Muscle of back (tissue), 13 donors: ENCODE measurements at places on chromosomes 4 and X.

- DNase-seq: no peak
Measured at GRCh38 chr4:121789455-121789854, 11.7 kb upstream of the EXOSC9 start.

DNA sequence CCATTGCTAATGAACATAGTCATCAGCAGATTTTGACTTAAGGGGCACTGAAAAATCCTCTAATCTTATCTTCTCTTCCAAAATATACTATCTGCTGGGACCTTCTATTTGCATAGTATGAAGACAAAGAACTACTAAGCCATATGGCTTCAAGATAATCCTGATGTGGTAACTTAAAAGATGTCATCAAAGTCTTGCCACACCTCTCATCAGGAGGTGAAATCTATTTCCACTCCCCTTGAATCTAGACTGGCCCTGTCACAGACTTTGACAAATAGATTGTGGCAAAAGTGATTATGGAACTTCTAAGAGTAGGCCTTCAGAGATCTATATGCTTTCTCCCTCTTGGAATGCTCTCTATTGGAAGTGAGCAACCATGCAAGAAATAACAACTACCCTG lies 27.3 kb upstream of the TET2 start:
- DNase-seq: no peak

DNA sequence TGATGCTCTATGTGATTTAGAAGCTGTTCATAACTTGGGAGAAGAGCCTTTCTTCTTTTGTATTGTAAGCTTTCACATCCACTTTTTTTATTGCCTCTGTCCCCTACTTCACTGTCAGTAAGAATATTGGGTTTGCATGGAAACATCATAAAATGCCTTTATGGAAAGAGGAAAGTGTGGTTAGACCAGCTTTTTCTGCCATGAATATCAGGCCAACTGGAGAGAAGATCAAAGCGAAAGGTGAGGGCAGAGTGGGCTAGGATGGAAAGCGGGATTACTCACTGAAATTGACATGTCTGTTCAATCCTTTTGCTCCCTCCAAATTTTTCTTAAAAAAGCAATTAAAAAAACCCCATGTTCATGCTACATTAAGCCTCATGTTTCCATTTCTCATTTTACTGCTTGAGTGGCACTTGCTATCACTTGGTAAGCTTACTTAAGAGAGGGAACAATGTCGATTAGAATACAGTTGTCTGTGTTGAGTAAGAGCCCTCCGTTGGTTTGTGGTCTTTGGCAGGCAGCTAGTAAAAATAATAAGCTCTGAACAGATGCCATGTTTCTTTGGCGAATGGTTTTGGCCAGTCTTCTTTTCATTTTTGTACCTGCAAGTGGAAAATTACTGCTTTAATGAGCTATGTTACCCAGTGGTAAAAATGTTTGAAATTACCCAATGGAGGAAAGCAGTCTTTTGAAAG lies 35.9 kb downstream of the SUPT20HL1 start:
- DNase-seq: peak; percentile 27

DNA sequence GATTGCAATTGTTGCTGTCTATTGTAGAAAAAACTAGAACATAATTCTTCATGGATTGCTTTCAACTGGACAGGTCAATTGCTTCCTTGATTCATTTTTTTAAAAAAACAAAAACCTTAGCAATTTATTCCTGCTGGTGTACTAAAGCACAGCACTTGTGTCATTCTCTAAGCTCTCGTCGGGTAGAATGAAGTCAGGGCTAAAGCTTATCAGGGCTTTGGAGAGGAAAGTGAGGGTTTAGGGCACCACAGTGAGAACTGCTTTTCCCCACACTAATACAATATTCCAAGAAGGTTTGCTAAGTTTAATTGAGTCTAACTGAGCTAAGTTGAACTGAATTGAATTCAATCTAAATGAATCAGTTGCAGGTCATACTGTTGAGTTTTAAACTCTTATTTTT lies 76.4 kb upstream of the TLR3 start:
- no peak for DNase-seq

DNA sequence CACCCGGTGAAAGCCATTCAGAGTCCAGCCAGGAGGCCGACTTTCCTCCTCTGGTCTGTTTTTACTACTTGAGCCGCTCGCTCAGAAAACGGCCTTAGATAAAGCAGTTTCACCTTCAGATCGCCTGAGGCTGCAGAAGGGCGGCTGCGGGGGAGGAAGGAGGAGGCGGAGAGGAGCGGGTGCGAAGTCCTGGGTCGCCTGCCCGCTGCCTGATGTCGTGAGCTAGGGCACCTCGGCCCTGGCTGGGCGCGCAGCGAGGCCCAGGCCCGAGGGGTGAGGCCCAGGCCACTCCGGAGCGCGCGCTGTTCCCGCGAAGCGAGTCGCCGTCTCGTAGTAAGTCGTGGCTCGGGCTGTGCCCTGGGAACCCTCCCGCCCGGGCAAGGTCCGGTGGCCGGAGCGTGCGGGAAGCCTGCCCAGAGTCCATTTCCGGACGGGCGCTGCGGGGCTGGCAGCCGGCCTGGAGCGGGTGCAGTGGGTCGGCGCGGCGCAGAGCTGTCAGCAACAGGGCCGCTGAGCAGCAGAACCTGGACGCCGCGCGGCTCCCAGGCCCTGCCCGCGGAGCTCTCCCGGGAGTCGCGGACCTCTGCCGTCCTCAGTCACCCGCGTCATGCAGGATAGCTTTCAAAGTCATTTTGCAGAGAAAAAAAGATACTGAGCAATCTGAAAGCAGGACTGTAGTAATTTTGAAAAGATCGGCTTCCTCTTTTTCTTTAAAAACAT lies 18.6 kb downstream of the TRIM2 start:
- peak; percentile 65 for DNase-seq

DNA sequence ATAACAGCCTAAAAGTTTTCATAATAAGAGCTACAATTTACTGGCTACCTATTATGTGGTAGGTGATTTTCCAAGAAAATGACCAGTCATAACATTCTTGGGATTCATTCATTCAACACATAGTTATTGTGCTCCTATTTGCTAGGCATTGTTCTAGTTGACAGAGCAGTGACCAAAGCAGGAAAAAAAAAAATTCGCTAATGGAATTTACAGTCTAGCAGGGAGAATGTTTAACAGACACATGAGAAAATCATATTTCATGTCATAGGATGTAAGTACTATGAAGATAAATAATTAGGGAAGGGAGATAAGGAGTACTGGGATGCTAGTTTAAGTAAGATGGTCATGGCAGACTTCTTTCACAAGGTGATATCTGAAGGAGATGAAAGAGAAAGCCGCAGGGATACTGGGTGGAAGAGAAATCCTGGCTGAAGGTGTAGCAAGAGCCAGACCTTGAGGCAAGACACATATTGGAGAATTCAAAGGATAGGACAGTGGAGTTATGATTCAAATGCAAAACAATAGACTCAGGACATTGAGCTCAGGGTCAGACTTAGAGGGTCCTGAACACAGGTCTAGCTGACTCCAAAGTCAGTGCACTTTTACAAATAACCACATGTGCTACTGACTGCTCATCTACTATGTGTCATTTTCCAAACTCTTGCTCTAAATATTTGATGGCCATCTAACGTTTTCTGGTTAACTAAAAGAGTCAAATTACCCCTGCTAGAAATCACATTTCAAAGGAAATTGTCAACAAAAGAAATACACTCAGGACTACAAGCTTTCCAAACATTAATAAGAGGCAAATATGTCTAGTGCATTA lies 20.4 kb downstream of the SPCS3 start:
- DNase-seq: peak; percentile 7

GRCh38 chr4:117549524-117549923 lies 464.1 kb upstream of the TRAM1L1 start:
- peak; percentile 12 for DNase-seq

DNA sequence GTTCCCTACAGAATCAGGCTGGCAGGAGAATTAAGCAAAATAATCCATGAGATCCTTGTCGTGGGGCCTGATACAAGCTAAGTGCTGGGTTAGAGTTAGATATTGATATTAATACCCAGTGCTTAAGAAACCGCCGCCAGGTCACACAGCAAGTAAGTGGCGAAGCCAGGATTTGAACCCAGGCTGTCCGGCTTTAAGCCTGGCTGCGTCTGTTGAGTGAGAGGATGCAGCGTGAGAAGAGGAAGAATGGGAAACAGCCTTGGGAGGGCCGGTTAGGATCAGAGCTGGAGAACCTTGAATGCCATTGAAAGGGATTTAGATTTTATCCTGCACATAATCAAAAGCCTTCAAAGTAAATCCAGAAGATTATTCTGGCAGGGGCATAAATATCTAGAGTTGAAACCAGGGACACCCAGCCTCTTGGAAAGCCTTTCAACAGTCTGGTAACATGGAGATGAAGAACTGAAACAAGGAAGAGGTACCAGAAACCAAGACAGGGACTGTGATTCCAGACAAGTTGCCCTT lies 64.8 kb upstream of the HELT start:
- DNase-seq: no peak

GRCh38 chr4:81198609-81199008 lies 16.4 kb downstream of the PRKG2 start:
- DNase-seq: no peak

- DNase-seq: no peak
Measured at GRCh38 chr4:909821-910220, 22.3 kb downstream of the GAK start.

DNA sequence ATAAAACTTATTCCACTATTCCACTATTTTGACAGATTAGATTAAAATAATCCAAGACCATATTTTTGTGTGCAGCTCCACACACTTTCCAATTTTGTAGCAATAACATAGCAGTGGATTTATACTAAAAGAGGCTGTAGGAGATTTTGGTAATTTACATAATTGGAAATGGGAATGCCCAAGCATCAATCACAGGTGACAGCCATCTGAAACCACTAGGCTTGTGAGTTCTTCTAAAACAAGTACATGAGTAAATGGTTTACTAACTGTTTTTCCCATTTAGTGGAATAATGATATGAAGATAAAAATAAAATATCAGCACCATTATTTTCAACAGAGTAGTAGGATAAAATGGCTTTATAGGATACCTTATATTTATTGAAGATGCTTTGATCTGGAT lies 4.4 kb downstream of the ANK2 start:
- no peak for DNase-seq

GRCh38 chrX:103393487-103393886 lies 17.1 kb downstream of the BEX3 start:
- DNase-seq: no peak

GRCh38 chr4:11860996-11861395 lies 432.3 kb upstream of the HS3ST1 start:
- DNase-seq: no peak

DNA sequence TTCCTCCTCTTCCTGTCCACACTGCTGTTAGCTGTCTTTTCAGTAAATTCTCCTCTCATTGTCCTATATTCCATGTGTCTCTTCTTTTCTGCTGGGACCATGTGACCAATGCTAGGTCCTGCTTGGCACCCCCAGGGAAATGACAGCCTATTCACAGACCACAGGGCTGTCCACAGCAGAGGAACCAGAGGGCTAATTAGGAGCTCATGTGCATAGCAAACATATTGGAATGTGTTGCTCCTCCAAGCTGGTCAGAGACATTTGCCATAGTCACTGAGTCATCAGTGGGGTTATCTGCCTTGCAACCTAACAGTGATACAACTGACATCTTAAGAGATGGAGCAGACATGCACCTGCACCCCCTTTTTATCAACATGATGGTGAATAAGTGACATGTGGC lies 67.9 kb upstream of the PUDP start:
- DNase-seq: no peak

DNA sequence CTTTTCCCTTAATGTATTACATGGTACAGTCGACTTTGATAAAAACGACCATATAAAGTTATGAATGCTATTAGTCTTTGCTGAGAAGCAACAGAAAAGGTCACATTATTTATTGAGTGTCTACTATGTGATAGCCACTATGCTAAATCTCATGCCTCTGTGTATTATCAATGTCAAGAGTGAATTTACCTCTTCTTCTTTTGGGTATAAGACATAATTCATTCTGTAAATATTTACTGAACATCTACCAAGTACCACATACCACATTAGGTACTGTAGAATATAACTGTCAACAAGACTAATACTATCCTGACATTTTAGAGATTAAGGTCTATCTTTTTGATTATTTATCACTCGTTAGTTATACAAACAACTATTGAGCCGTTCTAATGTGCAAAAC lies 268.7 kb upstream of the FTHL17 start:
- no peak for DNase-seq

GRCh38 chrX:40170830-40171512 lies 73.2 kb upstream of the BCOR start:
- no peak for DNase-seq

DNA sequence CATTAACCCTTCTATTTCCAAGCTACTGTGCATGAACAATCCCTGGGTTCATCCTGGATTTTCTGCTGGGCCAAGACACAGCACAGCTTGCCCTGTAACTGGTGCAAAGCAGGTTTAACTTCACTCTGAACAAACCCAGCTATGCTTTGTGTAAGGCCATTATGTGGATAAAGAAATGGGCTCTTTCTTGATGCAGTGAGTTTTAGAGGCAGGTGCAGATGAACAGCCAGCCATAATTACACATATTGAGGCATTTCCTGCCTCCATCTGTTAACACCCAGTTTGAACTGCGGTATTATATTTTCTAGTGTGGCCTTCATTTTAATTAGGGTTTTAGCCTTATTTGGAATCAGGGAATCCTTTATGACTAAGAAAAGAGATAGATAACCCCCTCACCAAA lies 68.7 kb upstream of the ARX start:
- no peak for DNase-seq

DNA sequence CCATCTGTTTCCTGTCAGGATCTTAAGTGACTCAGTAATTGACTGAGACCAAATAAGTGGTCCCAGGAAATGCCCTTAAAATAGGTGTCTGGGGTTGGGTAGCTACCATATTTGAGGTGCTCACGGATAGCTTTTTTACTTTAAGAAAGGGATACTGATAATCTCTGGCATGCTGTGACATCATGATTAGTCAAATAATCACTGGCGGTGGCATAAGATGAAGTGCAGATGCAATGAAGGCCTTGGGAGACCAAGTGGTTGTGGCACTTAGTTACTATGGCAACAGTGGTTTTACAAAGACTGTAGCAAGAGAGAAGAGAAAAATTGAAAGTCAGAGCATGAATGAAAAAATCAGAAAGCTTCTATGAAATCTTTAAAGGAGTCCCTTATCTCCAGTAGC lies 114.5 kb upstream of the SLIT2 start:
- DNase-seq: no peak

GRCh38 chrX:1534301-1535168 lies 2.5 kb downstream of the P2RY8 start:
- DNase-seq: no peak

DNA sequence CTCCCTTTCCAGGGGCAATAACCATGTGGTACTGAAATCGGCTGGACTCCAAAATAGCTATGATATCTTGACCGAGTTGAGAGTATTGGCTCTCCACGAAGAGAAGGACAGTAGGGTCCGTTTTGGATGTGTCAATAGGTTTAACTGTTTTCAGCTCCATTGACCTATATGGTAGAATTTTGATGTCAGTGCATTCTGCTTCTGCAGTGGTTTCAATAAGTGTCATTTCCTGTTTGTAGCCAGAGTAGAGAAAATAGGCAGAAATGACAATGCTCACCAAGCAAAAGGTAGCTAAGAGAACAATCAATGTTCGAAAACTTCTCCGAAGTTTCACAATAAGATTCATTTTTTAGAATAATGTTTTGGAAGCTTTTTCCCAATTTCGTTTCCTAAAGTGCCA lies 36.7 kb downstream of the NDST4 start:
- no peak for DNase-seq
